ENCODE measurements at places on chromosomes 13 and 19. TPM values are rescaled to one million over a fixed set of nuclear protein-coding genes. Genes with fewer than 3 reads are reported as not detected.

Gene ZNF525
- polyA plus RNA-seq = 8.1 TPM

Gene FPR3
- polyA plus RNA-seq = 20.5 TPM

Gene NFIC
- polyA plus RNA-seq = 71.1 TPM

- DNase-seq = no peak
These were observed 524.1 kb upstream of the SLITRK5 start for GRCh38 chr13:87147076-87147475.

GRCh38 chr13:68056816-68057710, 826.9 kb upstream of the PCDH9 start:
- DNase-seq = no peak

- no peak for DNase-seq
These were observed 32.7 kb upstream of the NFIC start for GRCh38 chr19:3333662-3334061.

DNA sequence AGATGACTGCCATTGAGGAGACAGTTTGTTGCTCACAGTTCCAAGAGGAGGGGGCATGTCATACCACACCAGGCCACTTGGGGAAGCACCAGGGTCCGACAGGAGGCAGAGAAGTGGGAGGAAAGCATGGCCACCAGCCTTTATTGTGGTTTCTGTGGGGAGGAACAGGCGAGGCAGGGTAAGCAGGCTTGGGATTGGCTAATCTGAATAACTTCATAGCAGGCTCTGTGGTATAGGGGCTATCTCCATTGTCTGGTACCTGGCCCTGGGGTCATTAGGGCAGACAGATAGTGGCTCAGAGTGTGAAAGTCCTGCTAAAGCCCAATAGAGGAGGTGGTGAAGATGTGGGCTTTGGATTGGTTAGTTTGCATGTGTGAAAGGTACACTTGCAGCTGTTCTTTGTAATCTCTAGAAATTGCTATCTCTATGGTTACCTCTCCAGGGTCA, 35.5 kb downstream of the CBY2 start:
- DNase-seq = no peak

GRCh38 chr13:36371185-36371584, 25.0 kb upstream of the SPART start:
- DNase-seq = no peak
